NCI-H774 (cell line): ENCODE measurements at places on chromosomes 3 and 15.
A peak's percentile ranks its signal among the peaks of the same experiment; 100 is the strongest.

- no peak for DNase-seq
These were observed 4.1 kb downstream of the LINS1 start for GRCh38 chr15:100597862-100598261.

- DNase-seq: no peak
These were observed 6.0 kb downstream of the ANXA2 start for GRCh38 chr15:60391722-60392315.

- no peak for DNase-seq
These were observed 157.9 kb downstream of the C3orf38 start for GRCh38 chr3:88307666-88308065.

DNA sequence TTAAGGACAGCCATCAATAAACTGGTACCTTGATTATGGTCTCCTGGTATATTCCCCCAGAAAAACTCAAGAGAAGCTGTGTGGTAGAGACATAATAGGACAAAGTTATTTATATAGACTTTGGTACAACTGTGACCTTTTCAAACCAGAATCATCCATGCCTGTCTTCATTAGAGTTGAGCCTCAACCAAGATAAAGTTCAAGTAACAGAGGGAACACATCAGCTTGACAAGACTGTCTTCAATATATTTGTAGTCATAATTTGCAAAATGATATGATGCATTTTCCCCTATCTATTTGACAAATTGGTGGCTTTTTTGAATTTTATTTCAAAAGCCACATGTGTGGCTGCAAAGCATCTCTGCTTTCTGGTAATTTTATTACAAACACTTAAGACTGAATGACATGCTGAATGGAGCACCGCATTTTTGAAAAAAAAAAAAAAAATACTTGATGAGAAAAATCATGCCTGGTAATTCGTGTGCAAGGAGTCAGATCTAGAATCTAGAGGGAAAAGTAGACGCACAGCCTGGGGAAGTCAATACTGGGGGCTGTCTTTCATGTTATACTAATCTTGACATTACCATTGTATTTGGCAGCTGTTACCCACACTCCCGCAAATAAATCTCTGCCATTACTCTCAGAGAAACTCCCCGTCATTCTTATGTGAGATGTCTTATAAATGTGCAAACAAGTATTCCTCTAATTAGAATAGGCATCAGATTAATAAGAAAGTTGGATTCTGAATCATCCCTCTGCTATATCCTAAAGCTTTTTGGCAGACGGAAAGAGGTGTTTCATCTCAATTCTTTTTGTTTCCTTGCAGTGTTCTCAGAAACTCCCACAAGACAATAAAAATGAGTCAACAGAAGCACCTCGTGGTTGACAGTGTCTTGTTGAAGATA, 554.8 kb upstream of the CBLB start:
- DNase-seq: no peak

DNA sequence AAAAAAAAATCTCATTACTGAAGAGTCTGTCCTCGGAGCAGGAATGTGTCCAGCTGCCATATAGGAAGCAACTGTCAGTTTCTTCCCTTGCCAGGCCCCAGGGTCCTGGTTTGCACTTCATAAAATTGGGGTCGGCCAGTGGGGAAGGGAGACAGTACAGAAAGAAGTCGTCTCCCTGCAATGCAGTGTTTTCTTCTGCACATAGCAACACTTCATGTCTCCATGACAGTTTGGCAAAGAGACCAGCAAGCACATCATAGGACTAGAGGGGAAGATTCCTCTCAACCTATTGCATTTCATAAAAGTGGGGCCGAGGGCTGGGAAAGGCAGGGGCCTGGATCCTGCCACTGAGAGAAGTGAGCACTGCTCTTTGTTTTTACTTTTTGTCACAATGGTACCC, 138.2 kb upstream of the HACD2 start:
- DNase-seq: no peak

DNA sequence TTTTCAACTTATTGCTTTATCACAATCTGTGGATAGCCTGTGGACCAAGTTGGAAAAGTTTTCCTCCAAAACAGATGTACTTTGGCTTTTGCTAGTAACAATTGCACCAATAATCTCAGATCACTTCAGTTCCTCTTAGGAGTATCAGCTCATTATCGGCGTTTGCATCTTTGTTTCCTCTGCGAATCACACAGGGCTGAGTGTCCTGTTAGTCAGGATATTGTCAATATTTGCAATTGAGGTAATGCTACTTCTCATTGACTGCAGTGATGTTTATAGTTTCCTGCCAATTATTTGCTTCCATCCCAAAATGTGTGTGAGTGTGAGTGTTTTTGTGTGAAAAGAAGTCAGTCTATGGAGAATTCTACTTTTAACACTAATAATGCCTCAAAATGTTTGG, 545.0 kb downstream of the SI start:
- peak; percentile 89 for DNase-seq

GRCh38 chr3:140588558-140588957, 89.3 kb upstream of the TRIM42 start:
- no peak for DNase-seq

- DNase-seq: no peak
These were observed 32.7 kb downstream of the ZNF385D start for GRCh38 chr3:21718161-21718765.

DNA sequence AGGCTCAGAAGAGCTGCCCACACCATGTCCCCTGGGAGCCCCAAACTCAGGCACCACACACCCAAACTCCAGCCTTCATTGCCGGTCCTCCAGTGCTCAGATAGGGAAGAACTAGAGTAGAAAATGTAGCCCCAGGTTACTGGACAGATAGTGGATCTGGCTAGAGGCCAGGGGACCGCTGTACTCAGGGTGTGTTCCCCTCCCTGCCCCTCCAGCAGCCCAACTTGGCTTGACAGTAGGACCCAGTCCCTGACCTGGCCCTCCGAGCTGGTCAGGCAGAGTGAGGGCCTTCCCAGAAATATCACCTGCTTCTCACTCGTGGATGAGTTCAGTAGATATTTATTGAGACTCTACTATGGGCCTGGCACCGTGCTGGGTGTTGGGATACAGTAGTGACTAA, 100.0 kb downstream of the CORO2B start:
- DNase-seq: no peak

DNA sequence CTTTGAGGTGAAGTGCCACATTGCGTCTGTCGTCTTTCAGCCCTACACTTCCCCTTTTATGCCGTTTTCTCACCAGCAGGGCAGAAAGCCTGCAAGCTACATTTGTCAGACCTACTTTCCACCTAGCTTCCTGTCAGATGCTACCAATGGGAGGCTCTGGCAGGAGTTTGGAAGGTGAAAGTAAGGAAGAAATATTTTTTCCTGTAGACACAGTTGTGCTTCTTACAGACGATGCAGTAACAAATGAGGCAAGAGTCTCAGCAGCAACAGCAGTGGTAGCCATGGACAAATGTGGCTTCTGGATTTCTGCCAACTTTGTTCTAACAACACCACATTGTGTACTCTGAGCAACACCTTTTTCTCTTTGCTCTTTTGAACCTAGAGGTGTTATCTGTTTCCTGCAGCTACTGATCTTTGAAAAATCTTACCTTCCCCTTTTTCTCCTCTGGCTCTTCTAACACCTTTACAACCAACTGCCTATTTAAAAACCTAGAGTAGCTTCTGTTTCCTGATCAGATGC, 70.6 kb upstream of the STT3B start:
- no peak for DNase-seq

DNA sequence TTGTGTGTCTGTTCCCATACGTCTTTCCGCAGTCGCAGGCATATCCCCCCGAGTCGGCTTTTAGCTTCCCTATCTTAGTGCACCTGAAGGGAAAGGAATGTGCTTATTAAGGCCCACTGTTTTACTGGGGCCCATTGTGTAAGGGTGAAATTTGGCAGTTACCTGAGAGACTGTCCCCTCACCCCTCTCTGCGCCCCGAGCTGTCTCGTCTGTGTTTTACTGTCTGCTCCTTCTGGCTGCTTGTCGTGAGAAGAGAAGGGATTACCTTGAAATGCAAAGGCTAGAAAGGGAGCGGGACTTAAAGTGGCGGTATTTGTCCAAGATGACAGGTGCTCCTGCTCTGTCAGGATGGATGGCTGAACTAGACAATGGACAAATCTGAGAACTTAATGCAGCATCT, 233.0 kb upstream of the POU1F1 start:
- no peak for DNase-seq

- no peak for DNase-seq
These were observed 83.9 kb upstream of the CDV3 start for GRCh38 chr3:133489466-133490085.

GRCh38 chr3:132659365-132660051, at the start of gene ACAD11:
TSS of gene ACAD11 (minus strand) at chr3:132659809. CDS start at chr3:132659751, 58 bp downstream.
- peak; percentile 68 for DNase-seq

DNA sequence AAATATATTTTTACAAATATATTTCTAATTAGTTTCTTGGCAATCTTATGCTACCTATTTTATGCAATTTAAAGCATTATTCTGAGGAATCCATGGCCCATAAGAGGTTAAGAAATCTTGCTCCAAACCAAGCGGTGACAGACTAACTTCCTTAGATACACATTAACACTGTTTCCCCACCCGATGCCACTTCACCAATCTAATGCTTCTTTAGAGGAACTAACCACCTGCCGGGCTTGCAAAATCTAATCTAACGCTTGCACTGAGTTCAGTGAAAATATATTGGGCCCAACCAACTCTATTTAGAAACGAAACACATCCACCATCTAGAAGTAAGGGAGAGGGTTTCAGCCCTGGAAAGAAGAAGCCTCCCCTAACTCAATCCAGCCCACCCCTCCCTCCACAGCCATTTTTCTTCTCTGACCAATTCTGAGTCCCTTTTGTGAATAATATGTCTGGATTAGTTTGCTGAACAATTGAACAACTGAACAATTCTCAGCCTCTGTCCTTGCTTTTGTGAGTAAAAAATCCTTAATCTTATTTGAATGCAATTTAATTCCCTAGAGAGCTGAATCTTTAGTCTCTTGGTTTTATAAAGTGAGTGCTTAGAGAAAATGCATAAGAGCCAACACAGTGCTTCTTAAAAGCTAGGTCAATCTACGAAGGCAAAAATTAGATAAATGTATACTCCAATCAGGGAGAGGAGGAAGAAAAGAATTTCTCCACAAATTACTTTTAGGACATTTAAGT, 150.4 kb upstream of the ADAMTS9 start:
- no peak for DNase-seq

DNA sequence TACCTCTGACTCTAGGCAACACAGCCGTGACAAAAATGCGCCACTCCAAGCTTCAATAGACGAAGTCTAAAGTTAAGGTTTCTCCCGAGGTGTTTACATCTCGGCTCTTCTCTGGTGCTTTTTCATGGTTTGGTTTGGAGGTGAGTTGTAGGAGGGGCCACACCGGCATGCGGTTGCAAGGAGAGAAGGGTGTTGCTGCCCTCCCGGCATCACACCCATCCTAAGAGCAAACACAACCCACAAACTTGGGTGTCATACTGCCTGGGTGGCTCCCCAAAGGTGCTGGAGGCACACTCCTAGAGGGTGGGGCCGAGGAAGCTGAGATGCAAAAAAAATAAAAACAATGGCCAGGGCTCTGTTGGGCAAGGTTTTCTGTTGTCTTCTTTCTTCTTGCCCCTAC, 225.2 kb upstream of the ICE2 start:
- DNase-seq: no peak

DNA sequence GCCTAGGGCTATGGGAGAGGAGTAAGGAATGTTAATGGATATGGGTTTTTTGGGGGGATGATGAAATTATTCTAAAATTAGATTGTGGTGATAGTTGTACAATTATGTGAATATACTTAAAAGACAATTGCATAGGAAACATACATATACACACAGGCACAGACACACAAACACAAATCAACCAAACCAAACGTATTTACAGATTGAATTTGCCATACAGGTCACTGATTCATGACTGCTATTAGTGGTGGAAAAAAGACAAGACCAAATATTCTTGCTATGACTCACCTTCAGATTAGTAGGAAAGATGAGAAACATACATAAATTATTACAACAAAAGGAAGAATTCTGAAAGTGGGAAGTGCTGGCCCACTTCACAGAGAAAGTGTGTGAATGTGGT, 85.3 kb downstream of the C3orf38 start:
- no peak for DNase-seq

GRCh38 chr3:42733501-42734262, 31.1 kb upstream of the HHATL start:
- no peak for DNase-seq

GRCh38 chr15:41921639-41922038, 27.8 kb upstream of the SPTBN5 start:
- DNase-seq: no peak

- no peak for DNase-seq
These were observed 86.1 kb downstream of the ATP10A start for GRCh38 chr15:25777037-25777436.

DNA sequence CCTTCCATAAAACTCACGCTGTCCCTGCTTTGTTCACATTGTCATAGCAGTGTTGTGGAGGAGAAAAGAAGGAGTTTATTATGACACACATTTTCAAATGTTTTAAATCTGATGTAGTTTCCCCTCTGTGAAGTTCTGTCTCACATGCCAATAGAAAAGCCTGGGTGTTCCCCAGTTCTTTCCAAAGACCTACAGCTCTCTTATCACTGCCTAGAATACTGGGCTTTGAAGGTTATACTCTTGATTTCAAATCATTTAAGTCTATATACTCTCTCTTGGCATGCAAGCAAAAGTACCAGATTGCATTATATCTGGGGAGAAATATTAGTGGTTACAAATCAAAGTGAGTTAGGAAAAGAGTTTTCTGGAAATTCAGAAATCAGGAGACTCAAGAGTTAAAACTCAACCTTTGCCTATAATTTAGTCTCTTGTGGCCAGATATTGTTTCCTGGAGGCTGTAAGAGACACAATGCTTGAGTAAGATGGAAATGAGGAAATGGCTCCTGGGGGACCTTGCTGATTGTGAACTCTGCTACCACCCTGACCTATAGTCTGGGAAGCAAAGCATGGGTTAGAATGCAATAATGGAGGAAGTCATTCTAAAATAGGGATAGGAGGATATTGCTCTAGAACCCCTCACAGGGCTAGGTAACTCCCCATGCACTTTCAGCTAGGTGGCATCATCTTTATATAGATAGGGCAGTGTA, 182.8 kb downstream of the KCNAB1 start:
- no peak for DNase-seq

- DNase-seq: no peak
These were observed 930.7 kb downstream of the MCTP2 start for GRCh38 chr15:95162069-95162468.

GRCh38 chr3:86961297-86961696, 29.7 kb downstream of the VGLL3 start:
- DNase-seq: no peak

- DNase-seq: no peak
These were observed 143.2 kb upstream of the HACD2 start for GRCh38 chr3:123728014-123728413.

- no peak for DNase-seq
These were observed 23.3 kb downstream of the GRIP2 start for GRCh38 chr3:14516738-14517345.

DNA sequence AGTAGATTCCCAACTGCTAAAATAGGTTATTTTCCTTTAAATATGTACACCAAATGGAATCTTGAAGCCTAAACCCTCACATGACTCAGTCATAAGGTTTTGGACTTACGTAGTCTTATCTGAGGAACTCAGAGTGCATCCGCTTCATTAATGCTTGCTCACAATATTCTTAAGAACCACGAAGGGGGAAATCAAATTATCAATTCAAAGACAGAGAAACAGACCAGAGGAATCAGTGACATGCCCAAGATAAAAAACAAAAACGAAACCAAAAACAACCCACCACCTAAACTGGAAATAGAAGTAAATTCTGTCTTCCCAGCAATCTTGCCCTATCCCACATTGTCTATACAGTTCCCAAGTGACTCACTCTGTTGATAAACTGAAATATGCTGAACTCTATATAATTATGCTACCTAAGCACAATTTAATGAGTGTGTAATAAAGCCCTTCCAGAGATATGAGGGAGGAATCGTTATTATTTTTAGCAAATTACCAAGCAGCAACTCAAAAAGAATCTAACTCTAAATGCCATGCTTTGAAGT, 135.4 kb upstream of the CBLB start:
- DNase-seq: no peak

- DNase-seq: no peak
These were observed 15.5 kb downstream of the SLC25A26 start for GRCh38 chr3:66236281-66236680.
